ENCODE measurements at places on chromosomes 5 and 9.
A peak's percentile ranks its signal among the peaks of the same experiment; 100 is the strongest.

- no peak for DNase-seq
These were observed 115.8 kb upstream of the FBXL7 start for GRCh38 chr5:15384176-15384575.

GRCh38 chr9:81245254-81245956 is 443.9 kb downstream of the TLE1 start:
- no peak for DNase-seq

DNA sequence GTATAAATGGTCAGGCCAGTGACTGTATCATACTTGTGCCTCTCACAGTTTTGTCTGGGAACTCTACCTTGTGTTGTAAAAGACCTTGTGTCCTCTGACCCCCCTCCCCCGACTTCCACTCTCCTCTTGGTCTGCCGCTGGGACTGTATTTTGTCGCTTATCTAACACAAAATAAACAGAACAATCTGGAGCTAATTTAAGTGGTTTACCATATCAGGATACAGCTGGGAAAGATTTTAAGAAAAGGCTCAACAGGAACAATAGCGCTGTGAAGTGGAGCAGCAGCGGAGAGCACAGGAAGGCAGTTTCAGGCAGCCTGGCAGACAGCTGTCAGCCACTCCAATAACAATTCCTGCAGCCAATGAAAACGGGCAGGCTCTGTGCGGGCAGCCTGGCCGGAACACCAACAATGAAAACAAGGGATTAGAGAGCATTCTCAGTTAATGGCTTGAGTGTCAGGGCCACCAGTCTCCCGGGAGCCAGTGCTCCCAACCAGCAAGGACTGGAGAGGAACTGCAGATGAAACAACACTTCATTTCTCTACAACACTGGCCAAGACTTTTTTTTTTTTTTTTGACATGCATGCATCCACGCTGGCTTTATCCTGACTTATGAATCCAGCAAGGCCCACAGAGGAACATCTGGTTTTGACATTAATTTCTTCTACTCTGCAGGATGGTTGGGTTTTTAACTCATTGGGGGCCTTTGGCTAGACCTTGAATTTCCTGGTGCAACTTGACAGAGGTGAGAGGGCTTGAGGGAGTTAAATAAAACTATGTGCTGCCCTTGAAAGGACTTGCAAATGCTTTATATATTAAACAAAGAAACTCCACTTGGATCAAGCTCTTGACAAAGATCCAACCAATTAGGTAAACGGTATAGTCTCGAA is 76.7 kb downstream of the ARSB start:
- DNase-seq = peak; percentile 63

DNA sequence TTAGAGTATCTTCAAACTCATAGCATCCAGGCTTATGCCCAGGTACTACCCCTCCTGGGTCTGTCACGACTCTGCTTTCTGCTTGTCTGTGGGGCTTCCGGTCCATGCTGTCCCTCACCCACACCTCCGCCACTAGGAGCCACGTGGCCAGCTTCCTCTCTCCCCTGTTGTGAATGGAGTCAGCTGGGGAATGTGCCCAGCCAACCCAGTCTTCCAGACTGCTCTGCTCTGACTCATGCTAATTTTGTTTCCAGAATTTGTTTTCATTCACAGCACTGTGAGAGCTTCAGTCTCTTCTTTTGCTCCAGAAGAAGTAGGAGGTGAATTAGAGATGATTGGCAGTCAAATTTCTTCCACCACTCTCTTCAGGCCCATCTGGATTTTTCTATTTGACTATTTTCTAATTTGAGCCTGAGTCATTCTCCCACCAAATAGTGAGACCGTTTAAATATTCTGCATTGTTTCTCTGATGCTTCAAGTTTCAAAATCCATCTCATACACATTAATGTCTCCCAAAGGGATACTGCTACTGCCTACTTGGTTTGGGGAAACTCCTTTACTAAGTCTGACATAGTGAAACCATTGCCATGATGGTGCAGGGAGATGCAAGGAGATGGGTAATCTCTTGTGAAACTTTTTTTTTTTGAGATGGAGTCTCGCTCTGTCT is 424.1 kb upstream of the KIF2A start:
- peak; percentile 8 for DNase-seq

All from midbrain (tissue), 1 donor.